HS-27A (cell line): ENCODE measurements at places on chromosomes 13 and 19.

- no peak for DNase-seq
These were observed 247.7 kb downstream of the GGACT start for GRCh38 chr13:100340865-100341264.

DNA sequence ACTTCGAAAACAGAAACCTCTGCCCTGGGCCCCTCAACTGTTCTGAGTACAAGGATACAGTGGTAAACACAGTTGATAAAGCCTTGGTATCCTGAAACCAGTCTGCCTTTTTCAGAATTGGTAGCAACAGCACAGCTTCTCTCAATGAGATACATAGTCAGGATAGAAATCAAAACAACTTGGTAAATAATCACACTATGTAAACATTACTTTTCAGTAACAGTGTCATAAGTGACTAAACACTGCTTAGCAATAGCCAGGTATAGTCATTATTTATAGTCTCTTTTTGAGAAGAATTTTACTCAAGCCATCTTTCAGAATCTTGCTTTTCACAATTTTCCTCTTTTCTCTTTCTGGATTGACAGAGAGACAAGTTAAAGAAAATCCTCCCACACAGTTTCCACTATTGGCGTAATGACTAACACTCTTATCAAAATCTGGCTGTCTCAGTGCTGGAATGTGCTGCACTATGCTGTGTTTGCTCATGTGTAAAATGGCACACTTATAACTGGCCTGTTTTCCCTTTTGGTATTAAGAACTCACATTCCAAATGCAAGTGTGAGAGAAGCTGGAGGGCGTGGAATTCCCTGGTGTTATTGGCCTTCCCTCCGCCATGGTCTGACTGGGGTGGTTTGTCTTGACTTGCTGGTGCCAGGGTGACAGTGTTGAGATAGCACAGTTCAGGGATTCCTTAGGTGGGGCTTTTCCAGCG lies 368.8 kb downstream of the TDRD3 start:
- no peak for DNase-seq

DNA sequence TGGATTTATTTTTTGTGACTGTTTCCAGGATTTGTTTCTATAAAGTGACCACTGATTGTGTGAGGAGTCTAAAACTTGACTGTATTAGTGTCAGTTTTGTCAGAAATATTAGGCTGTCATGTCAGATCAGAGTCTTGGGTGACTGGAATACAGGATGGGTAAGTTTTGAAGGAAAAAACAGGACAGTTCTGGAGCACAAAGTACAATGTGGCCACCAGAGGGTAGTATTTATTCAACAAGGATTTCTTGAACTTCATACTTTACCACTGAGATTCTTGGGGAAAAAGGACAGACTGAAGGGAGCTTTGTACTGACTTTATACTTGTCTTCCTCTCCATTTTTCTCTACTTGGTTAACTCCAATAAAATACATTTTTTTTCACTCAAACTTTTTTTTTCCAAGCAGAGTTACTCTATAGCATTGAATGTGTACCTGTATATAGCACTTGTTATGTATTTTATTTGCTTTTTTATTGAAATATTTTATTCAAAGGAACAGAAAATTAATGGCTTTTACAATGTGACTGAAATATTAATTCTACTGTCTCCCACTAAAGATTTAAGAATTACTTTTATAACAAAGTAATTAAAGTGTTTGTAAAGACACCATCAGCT lies 51.1 kb downstream of the LMO7 start:
- no peak for DNase-seq

DNA sequence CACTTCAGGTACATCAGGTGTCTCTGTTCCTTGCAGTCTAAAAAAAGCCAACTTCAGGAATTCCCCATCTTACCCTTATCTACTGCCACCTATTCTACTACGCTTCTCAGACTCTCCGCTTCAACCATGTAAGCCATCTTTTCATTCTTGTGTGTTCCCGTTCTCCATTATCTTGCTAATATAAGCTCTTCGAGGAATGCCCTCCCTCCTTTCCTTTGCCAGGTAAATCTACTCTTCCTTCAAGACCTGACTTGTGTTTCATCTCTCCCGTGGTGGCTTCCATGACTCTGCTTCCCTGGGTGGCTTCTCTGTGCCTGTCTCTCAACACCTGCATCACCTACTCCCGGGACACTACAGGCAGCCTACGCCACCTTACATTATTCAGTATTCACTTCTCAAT lies 42.3 kb upstream of the MEDAG start:
- no peak for DNase-seq

DNA sequence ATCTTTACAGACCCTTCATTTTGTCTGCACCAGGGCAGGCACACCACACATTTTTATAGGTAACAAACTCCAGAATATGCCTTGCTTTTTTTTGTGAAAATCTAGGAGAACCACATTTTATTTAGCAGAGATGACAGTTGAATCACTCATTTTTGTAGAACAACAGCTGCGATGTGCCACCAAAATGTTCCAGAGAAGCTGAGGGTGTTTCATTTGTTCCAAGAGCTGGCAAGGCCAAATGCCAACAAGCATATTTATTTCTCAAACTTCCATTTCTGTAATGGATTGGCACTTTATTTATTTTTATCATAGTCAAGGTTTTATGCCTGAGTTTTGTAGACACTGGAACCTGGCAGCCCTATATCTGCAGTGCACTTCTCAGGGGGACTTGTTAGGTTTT lies 10.4 kb downstream of the OLFM4 start:
- no peak for DNase-seq

DNA sequence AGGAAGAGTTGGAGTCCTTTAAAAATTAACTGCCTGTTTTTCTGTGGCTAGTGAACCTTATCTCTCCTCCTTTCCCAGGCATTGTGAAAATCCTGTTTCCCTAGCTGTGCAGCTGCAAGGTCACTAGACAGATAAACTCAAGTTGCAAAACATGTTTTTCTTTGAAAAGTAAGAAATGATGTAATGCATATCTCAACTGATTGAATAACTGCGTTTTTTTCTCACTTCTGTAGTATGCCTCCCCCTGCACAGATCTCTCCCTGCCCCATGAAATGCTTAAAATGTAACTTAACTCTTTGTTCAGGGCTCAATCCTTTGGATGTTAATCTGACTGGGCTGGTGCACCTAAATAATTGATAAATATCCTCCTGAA lies 27.7 kb upstream of the CYSLTR2 start:
- DNase-seq = no peak

DNA sequence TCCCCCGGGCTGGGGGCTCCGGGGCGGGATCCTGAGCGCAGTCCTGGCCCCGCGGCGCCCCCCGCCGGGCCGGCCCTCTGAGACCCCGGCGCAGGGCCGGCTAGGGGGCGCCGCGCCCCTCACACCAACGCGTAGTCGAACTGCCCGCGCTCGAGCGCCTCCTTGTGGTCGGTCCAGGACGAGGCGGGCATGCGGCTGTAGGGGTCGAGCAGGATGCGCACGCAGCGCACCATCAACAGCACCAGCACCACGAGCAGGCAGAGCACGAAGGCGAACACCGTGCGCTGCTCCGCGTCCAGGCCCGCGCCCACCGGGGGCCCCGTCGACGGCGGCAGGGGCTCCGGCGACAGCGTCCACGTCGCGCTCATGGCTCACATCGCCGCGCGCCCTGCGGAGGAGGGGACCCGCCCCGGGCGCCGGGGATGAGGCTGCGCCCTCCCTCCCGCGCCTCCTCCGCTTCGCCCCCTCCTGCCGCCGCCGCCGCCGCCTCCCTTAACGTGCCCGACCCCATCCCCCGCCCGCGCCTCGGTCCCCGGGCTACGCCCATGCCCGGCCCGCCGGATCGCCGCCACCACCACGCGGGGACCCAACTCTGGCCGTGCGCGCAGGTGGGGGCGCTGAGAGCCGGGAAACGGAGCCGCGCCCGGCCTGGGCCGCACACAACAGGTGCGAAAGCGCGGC lies 624 bp downstream of the CTXN1 start:
- DNase-seq = no peak

GRCh38 chr13:113428871-113429607 lies 24.2 kb downstream of the ADPRHL1 start:
- DNase-seq = no peak
